ENCODE measurements at places on chromosomes 3 and 15. TPM values are rescaled to one million over a fixed set of nuclear protein-coding genes. Genes with fewer than 3 reads are reported as not detected.

The FAM107A gene
- not detected for total RNA-seq

The ANAPC13 gene
- total RNA-seq: 82.8 TPM

The CYP8B1 gene
- total RNA-seq: not detected

The PCSK6 gene
- not detected for total RNA-seq

The MST1R gene
- total RNA-seq: not detected

The HACL1 gene
- 28.1 TPM for total RNA-seq

The KBTBD8 gene
- 8.6 TPM for total RNA-seq
